Body of pancreas (tissue), 4 donors: ENCODE measurements at places on chromosomes 11 and 22.
A peak's percentile ranks its signal among the peaks of the same experiment; 100 is the strongest.

GRCh38 chr11:47992959-47993820 is 12.8 kb downstream of the PTPRJ start:
- peaks cover 28% of the 10 kb centered on the region for H3K4me1 ChIP-seq
- DNase-seq = no peak
- no peak overlapping the region for H3K4me3 ChIP-seq
- H3K27me3 ChIP-seq = no peaks in the 10 kb centered on the region
- no peaks in the 10 kb centered on the region for H3K36me3 ChIP-seq

- no peaks in the 10 kb centered on the region for H3K27me3 ChIP-seq
- H3K36me3 ChIP-seq = no peaks in the 10 kb centered on the region
- H3K27ac ChIP-seq = no peak overlapping the region
- H3K4me3 ChIP-seq = no peak overlapping the region
- DNase-seq = no peak
- H3K4me1 ChIP-seq = no peaks in the 10 kb centered on the region
These were observed 43.5 kb downstream of the MN1 start for GRCh38 chr22:27757928-27758525.

DNA sequence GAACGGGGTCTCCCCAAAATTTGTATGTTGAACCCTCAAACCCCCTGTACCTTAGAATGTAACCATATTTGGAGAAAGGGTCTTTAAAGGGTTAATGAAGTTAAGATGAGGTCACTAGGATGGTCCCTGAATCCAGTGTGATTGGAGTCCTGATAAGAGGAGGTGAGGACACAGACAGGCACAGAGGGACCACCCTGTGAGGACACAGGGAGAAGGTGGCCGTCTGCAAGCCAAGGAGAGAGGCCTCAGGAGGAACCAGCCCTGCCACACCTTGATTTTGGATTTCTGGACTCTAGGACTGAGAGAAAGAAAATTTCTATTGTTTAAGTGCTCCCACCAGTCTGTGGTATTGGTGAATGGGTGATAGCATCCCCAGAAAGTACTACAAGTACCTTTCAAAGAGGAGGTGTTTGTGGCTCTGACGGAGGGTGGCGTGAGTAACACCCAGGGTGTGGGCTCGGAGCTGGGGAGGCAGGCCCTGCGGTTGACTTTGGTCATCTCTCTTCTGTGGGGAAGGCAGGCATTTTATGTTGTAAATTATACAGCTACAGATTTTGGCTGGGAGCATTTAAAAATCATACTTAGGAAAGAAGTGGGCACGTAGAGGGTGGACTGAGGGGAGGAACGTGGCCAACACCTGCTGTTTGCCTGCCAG is 13.8 kb downstream of the MRGPRF start:
- H3K27me3 ChIP-seq = no peaks in the 10 kb centered on the region
- H3K4me1 ChIP-seq = no peaks in the 10 kb centered on the region

- H3K36me3 ChIP-seq = no peaks in the 10 kb centered on the region
- no peak overlapping the region for H3K27ac ChIP-seq
- peaks cover 46% of the 10 kb centered on the region for H3K4me1 ChIP-seq
- no peak overlapping the region for H3K4me3 ChIP-seq
- no peaks in the 10 kb centered on the region for H3K27me3 ChIP-seq
- peak; percentile 18 for DNase-seq
These were observed 99.1 kb downstream of the CD44 start for GRCh38 chr11:35237860-35238715.

DNA sequence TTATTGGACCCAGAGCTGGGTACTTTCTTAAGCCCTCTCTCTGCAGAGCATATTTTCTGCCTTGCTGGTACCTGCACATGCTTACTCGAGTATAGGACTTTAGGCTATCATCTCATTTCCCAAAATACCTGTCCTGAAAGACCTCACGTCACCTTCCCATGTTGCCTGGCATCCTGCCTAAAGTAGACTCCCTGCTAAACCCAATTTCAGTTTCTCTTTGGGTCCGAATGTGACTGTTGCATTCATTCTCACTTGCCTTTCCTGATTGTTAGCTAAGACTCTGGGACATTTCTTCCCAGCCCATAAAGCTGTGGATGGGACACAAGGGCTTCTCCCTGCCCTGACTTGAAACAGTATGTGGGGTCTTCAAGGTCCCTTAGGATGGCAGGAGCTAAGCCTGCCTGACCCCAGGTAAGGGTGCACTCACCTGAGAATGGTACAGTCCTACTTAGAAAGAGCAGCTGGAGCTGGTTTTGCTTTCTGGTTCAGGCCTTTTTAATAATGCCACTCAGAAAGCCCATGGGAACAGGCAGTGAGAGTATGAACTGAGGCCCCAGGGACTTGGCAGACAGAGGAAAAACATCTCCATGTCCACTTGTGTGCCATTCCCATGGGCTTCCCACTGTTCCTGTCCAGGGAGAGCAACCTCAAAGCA is 12.9 kb downstream of the OR51E2 start:
- H3K36me3 ChIP-seq = no peaks in the 10 kb centered on the region
- DNase-seq = no peak
- no peak overlapping the region for H3K4me3 ChIP-seq
- no peak overlapping the region for H3K27ac ChIP-seq
- no peaks in the 10 kb centered on the region for H3K4me1 ChIP-seq
